SK-MEL-5 (cell line): ENCODE measurements at places on chromosomes 16 and 17. TPM values are rescaled to one million over a fixed set of nuclear protein-coding genes. Genes with fewer than 3 reads are reported as not detected.

Gene ESRP2
- 0.11 TPM in 1 of 2 replicates, not detected in the other for total RNA-seq

DNA sequence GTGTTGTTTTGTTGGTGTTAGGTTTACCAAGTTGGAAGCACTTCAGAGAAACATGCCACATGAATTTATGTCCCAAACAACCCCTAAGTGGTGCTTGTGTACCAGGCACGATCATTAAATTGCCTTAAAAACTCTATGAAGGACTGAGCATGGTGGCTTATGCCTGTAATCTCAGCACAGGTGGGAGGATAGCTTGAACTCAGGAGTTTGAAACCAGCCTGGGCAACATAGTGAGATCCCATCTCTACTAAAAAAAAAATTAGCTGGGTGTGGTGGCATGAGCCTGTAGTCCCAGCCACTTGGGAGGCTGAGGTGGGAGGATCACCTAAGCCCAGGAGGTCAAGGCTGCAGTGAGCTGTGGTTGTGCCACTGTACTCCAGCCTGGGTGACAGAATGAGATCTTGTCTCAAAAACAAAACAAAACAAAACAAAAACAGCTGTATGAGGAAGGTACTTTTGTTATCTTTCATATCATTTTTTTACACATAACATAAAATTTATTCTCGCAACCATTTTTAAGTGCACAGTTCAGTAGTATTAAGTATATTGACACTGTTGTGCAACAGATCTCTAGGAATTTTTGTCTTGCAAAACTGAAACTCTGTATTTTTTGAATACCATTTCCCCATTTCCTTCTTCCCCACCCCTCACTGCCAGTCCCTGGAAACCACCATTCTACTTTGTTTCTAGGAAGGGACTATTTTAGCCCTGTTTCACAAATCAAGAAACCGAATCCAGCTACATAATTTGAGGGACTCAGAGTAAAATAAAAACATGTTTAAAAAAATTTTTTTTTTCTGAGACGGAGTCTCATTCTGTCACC, 14.3 kb upstream of the RBBP6 start:
- DNase-seq, result no peak

GRCh38 chr16:31877876-31878642, 4.5 kb downstream of the ZNF267 start:
- no peak for DNase-seq

DNA sequence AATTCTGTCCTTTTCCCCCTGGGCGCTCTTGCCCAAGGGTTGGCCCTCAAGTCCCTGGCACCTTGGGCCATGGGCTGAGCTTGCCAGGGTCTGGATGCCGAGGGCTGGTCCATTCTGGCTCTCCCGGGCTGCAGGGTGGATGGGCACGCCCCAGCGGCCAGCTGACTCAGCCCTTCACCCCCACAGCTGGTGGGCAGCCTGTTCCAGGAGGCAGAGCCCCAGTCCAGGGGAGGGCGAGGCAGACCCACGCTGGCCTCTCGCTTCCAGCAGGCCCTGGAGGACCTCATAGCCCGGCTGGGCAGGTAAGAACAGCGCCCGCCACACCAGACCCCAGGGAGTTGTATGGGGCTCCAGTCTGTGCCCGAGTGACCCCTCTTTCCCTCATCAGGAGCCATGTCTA, 15.0 kb downstream of the MYO15B start:
- no peak for DNase-seq

DNA sequence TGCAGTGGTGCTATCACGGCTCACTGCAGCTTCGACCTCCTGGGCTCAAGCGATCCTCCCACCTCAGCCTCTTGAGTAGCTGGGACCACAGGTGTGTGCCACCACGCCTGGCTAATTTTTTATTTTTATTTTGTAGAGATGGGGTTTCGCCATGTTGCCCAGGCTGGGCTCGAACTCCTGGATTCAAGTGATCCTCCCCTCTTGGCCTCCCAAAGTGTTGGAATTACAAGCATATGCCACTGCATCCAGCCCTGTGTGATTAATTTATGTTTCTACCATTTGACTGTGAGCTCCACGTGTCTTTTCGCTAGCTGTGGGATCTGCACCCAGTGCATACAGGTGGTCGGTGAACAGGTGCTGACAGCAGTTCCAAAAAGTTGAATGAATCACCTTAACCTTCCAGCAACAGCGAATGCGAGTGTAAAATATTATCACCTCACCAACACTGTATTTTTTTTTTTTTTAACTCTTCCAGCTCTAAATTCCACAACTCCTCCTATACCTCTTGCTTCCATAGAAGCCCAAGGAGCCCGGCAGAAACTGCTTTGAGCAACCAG, 484 bp upstream of the NUDT7 start:
- DNase-seq, result no peak

Gene LYRM9
- total RNA-seq, result 3.3 and 8.6 TPM in 2 replicates

- DNase-seq, result no peak
These were observed 1.1 kb downstream of the EZH1 start for GRCh38 chr17:42743595-42744282.
